Sciatic nerve (tissue), 2 donors: ENCODE measurements at places on chromosomes 13 and 19. TPM values are rescaled to one million over a fixed set of nuclear protein-coding genes. Genes with fewer than 3 reads are reported as not detected.
A peak's percentile ranks its signal among the peaks of the same experiment; 100 is the strongest.

GRCh38 chr19:39917561-39918182, 16.8 kb downstream of the FCGBP start:
- no peak for DNase-seq

DNA sequence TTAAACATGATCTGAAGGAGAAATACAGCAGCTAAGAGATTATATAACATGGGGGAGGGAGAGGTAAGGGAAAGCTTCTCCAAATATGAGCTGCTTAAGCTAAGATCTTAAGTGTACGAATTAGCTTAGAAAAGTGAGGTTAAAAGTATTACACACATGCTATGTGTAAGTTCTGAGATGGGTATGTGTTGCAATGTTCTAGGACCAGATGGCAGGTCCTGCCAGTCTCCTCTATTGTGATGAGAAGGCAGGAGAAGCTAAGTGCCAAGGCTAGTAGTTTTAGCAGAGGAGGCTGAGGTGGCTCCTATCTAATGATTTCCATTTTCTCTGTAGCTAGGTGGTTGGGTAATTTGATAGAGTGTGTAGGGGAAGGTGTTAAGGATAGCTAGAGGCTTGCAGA, 57.6 kb downstream of the MICU2 start:
- DNase-seq = no peak

GRCh38 chr19:5036698-5037563, 68.0 kb downstream of the KDM4B start:
- peak; percentile 79 for DNase-seq

The MISP3 gene
- 5.6 TPM for total RNA-seq

DNA sequence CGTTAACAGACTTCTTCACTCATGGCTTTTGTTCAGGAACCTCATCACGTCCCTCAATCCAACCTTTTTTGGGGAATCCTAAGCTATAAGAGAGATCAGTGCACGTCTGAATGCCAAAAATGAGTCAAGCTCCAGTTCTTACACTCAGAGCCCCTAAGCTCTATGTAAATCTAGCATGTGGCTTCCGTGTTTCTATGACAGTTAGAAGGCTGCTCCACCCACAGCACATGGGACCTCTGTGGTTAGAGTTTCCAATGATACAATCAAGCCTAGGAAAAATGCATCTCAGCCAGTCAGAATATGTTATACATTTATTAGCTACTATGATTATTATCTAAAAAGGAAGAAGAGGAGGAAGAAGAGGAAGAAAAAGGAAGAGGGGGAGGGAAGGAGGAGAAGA, 135.9 kb downstream of the ENOX1 start:
- no peak for DNase-seq

The CRTC1 gene
- 17.5 TPM for total RNA-seq

GRCh38 chr19:18904334-18905057, 8.5 kb upstream of the CERS1 start:
- no peak for DNase-seq

DNA sequence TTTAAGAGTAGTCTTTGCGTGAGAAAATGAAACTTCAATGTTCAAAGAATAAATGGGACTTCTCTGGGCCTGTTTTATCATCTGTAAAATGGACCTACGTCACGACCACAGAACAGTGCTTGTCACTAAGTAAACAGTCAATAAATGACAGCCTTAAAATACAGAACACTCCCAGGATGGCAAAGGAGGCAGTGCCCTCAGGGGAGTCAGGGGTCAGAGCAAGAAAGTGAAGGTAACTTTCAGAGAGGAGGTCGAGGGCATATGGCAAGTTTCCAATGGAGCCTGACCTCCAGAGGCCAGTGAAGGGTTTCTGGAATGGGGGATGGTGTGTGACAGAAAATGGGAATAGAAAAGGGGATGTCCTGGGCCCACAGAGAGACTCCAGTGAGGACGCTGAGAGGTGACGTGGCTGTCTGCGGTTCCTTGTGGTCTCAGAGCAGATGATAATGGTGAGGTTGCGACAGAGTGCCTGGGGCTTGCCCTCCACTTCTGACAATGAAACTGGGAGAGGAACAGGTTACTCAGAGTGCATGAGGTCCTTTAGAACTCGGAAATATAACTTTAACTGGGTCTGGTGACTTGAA, 91.8 kb downstream of the UBL3 start:
- DNase-seq = no peak

DNA sequence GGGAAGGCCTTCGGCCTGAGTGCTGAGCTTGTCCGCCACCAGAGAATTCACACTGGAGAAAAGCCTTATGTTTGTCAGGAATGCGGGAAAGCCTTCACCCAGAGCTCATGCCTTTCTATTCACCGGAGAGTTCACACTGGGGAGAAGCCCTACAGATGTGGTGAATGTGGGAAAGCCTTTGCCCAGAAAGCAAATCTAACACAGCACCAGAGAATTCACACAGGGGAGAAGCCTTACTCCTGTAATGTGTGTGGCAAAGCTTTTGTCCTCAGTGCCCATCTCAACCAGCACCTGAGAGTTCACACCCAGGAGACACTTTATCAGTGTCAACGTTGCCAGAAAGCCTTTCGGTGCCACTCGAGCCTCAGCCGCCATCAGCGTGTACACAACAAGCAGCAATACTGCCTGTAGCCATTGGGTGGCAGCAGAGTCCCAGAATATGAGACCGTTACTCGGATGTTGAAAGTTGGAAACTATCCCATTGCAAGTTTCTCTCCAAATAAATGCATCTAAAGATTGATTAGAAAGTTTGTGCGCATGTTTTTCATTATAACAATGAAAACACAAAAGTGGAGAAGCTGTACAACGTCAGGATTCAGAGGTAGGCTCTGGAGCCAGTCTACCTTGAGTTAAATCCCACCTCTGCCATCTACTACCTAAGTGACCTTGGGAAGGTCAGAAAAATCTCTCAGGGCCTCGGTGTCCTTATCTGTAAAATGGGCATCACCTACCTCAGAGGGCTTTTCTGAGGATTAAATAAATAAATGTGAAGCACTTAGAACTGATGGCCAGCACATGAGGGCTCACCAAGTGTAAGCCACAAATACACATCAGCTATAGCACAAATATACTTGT, 21.1 kb downstream of the ZNF473 start:
- DNase-seq = peak; percentile 72

DNA sequence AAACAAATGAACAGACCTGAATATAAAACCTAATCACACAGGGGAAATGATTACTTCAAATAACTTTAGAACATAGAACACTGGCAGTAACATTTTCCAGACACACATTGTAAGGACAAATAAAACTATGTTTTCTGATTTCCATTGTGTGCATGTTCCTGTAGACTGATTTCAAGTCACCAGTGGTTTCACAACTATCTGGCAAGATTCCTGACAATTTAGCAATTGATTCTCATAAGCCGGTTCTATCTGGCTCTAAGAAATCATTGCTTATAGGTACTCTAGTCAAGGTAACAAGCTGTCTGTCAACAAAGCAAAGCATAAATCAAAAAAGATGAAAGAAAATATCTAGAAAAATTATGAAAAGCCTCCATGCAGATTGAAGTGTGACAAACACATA, 19.6 kb upstream of the PCCA start:
- DNase-seq = no peak

GRCh38 chr19:10682397-10683063, 18.7 kb upstream of the QTRT1 start:
- no peak for DNase-seq

The NKG7 gene
- 8.9 TPM for total RNA-seq

GRCh38 chr19:677601-678436, 1.6 kb downstream of the FSTL3 start:
- DNase-seq = no peak

GRCh38 chr19:37941782-37942515, 34.9 kb downstream of the SIPA1L3 start:
- DNase-seq = no peak

- no peak for DNase-seq
Measured at GRCh38 chr13:110017379-110017778, 231.0 kb upstream of the IRS2 start.

- DNase-seq = no peak
Measured at GRCh38 chr13:46598820-46599180, 45.8 kb downstream of the LRCH1 start.

GRCh38 chr19:22595918-22596341, 38.2 kb upstream of the ZNF492 start:
- peak; percentile 86 for DNase-seq

The KIR3DL3 gene
- total RNA-seq = not detected

DNA sequence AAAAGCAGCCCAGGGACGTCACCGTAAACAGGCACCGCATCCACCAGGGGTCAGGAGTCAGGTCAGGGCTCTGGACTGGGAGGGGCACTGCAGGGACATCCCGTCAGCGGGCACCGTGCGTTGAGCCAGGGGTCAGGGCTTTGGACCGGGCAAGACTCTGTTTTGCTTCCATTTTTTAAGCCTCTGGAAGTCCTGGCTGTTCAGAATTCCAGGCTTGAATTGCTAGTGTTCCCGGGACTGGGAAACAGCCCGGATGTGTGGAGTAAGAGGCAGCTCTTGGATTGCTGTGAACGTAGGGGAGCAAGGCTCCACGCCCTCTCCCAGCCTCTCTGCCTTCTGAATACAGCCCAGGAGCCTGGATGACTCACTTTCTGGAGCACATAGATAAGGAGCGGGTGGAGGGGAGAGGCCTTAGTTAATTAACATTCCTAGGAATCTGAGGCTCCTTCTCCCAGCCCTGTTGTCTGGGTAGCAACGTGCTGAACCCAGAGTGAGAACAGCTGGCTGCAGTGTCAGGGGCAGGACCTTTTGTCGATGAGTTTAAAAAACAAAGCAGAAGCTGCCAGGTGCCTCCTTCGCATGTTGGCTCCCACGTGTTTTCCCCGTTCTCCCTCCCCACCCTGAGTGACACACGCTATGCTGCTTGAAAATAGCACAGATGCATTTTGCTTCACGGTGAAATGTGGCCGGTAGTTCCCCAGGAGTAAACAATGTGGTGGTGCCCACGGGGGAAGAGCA, 21.9 kb downstream of the ATP11A start:
- peak; percentile 83 for DNase-seq

DNA sequence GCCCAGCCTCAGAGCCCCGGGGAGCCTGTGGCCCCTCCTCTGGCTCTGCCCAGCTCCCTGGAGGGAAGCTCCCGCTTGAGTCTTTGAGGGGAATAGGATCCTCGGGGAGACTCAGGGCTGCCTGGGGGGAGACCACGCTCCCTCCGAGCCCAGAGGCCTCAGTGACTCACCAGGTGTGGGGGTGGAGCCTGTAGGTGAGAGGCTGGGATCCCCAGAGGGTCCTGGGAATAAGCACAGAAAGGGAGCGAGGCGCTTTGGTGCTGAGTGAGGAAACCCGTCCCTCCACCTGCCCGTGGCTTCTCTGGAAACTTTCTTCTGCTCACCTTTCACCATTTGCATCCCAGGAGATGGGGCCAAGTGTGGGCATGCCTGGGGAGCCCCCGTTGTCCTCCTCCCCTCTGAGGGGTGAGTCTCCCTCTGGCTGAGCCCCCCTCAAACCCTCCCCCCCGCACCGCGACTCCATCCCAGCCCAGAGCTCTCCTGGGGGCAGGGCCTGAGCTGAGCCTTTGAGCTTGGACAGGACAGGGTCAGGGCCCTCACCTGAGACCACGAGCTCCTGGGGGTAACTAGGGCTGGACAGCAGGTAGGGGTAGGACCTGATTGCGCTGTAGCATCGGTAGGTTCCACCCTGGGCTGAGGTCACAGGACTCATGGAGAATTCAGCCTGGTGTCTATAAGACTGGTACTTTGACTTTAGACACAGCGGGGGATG, 2.7 kb downstream of the LILRB5 start:
- DNase-seq = no peak

DNA sequence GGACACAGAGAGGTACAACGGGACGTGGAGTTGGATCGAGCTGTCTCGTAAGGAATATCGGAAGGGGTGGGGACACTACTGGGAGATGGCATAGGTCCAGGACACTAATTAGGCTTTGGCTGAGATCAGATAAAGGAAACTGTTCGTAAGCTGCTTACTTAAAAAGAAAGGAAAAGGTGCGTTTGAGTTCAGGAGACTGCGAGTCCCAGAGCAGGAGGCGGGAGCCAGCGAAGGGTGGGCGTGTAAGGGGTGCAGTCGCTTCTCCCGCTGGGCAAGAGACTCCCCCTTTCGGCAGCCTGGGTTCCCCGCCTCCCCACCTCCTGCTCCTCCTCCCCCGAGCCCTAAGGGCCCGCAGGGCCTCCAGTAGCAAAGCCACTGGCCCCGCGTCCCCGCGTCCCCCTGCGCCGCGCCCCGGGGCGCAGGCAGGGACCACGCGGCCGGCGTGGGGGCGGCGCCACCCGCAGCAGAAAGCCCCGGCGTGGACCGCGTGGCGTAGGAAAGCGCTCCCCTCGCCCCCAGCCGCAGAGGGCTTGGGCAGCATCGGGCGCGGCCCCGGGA, 547 bp downstream of the ABCC4 start:
- DNase-seq = peak; percentile 72

GRCh38 chr13:40094056-40094455, 438.6 kb downstream of the COG6 start:
- DNase-seq = no peak

- no peak for DNase-seq
Measured at GRCh38 chr19:41225238-41226052, 6.4 kb downstream of the AXL start.

GRCh38 chr13:105948143-105948542, 587.3 kb downstream of the EFNB2 start:
- DNase-seq = no peak

DNA sequence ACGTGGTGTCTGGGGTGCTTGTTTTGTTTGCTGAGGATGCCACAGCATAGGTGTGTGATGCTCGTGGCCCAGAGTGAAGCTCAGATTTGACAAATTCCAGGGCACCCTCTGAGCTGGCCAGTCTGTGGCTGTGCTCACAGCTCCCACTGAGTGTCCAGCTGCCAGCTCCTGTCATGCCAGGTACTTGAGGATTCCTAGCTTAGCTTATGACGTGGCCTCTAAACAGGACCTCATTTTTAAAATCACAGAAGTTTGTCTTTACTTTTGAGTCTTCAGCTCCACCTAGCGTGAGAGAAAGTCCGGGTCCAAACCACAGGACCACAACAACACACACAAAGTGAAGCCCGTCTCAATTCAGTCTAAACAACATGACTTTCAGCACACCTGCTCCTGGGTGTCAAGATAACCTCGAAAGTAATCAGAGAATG, 117.3 kb downstream of the RAB20 start:
- DNase-seq = no peak

DNA sequence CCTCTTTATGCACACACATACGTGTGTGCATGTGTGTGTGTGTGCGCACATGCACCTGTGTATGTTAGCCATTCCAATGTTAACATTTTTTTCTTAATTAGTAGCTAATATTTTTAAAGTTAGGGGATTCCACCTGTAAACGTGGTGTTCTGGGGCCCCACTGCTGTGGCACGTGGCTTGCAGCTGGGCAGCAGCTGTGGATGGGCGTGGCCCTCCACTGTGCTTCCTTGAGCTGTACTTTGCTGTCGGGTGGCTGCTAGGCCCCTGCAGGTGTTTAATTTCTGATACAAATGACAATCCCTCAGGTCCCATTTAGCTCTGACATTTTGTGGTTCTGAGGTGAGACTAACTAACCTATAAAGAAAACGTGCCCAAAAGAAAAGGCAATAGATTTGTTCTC, 58.9 kb upstream of the GJB6 start:
- DNase-seq = no peak

- DNase-seq = no peak
Measured at GRCh38 chr13:65914716-65915115, 1315.4 kb downstream of the PCDH9 start.

GRCh38 chr19:45045671-45046353, 7.0 kb downstream of the CLASRP start:
- DNase-seq = no peak

The LYPD3 gene
- 1.6 TPM for total RNA-seq

The PGPEP1 gene
- 49.6 TPM for total RNA-seq
